Kidney epithelial cell (primary cell): ENCODE measurements at places on chromosomes 3 and 15. TPM values are rescaled to one million over a fixed set of nuclear protein-coding genes. Genes with fewer than 3 reads are reported as not detected.

The SERPINI2 gene
- total RNA-seq: not detected in 2 replicates

The PIGX gene
- 15.7 and 17.8 TPM in 2 replicates for total RNA-seq

The C3orf80 gene
- total RNA-seq: 1.2 TPM in 2 replicates

The GPR176 gene
- total RNA-seq: 52.0 and 55.9 TPM in 2 replicates

The SLC9C1 gene
- 2.2 TPM in 1 of 2 replicates, not detected in the other for total RNA-seq

The C3orf62 gene
- 1.1 and 1.5 TPM in 2 replicates for total RNA-seq

The C3orf22 gene
- total RNA-seq: not detected in 2 replicates

The CACNA2D2 gene
- total RNA-seq: 0.21 and 0.55 TPM in 2 replicates

The TTLL13 gene
- 0.41 TPM in 1 of 2 replicates, not detected in the other for total RNA-seq

The STAC gene
- 15.3 and 17.5 TPM in 2 replicates for total RNA-seq

The TFRC gene
- 81.9 and 97.9 TPM in 2 replicates for total RNA-seq

The TAGLN3 gene
- total RNA-seq: 1.6 and 3.7 TPM in 2 replicates

The SI gene
- not detected in 2 replicates for total RNA-seq

The TMEM40 gene
- 5.3 and 7.9 TPM in 2 replicates for total RNA-seq

The NTRK3 gene
- total RNA-seq: 0.34 TPM in 1 of 2 replicates, not detected in the other

The ALDH1L1 gene
- 1.0 and 1.2 TPM in 2 replicates for total RNA-seq

The ALDH1A3 gene
- total RNA-seq: 208 and 210 TPM in 2 replicates

The SAMMSON gene
- not detected in 2 replicates for total RNA-seq

The SH2D7 gene
- total RNA-seq: not detected in 2 replicates

The MESP1 gene
- 2.6 and 2.8 TPM in 2 replicates for total RNA-seq

The BCHE gene
- total RNA-seq: 6.6 and 12.7 TPM in 2 replicates

The SPSB4 gene
- total RNA-seq: 0.41 and 0.67 TPM in 2 replicates

The PAQR9 gene
- total RNA-seq: 0.08 and 0.48 TPM in 2 replicates

The GPR149 gene
- not detected in 2 replicates for total RNA-seq

The GPR156 gene
- 0.63 and 1.1 TPM in 2 replicates for total RNA-seq

The CACNA2D3 gene
- 0.17 and 0.55 TPM in 2 replicates for total RNA-seq

The DPPA4 gene
- total RNA-seq: not detected in 2 replicates

The ITIH3 gene
- total RNA-seq: not detected in 2 replicates

The COL6A6 gene
- total RNA-seq: not detected in 2 replicates

The FEZF2 gene
- not detected in 2 replicates for total RNA-seq

The MST1 gene
- 12.4 and 21.6 TPM in 2 replicates for total RNA-seq

The SLC2A2 gene
- not detected in 2 replicates for total RNA-seq

The CHST2 gene
- total RNA-seq: 14.5 and 16.2 TPM in 2 replicates

The ITPR1 gene
- total RNA-seq: 8.9 and 11.2 TPM in 2 replicates

The ADGRG7 gene
- total RNA-seq: not detected in 2 replicates

The PIF1 gene
- 1.9 and 2.3 TPM in 2 replicates for total RNA-seq

The CAPN3 gene
- 0.89 and 3.7 TPM in 2 replicates for total RNA-seq
